ENCODE measurements at places on chromosomes 2 and 18.
A peak's percentile ranks its signal among the peaks of the same experiment; 100 is the strongest.

- no peak for DNase-seq
Observed at GRCh38 chr2:99278793-99279291, 22.2 kb downstream of the LYG1 start.

GRCh38 chr18:57789090-57789489 lies 14.0 kb downstream of the ATP8B1 start:
- no peak for DNase-seq

DNA sequence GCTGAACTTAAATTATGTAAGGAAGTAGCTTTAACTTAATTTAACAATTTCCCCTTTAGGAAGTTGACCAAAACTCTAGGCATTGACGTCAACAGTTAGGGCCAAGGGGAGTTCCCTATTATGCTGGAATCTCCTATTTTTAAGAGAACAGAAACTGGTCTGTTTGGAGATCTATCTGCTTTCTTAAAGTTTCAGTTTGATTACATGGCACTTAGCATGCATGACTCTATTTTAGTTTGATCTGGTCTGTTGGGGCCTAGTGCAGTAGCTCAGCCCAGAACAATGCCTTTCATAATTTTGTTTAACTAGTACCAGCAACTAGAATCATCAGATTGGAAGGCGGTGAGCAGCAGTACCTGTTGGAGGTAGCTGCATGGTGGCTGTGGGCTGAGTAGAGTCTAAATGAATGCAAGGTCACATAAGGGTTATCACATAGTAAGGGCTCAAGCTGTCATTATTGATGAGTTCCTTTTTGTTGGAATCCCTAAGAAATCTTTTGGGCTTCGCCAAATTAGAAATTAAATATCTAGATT lies 60.5 kb upstream of the ZNG1B start:
- no peak for DNase-seq

GRCh38 chr2:8481463-8482009 lies 200.3 kb upstream of the ID2 start:
- peak; percentile 15 for DNase-seq

DNA sequence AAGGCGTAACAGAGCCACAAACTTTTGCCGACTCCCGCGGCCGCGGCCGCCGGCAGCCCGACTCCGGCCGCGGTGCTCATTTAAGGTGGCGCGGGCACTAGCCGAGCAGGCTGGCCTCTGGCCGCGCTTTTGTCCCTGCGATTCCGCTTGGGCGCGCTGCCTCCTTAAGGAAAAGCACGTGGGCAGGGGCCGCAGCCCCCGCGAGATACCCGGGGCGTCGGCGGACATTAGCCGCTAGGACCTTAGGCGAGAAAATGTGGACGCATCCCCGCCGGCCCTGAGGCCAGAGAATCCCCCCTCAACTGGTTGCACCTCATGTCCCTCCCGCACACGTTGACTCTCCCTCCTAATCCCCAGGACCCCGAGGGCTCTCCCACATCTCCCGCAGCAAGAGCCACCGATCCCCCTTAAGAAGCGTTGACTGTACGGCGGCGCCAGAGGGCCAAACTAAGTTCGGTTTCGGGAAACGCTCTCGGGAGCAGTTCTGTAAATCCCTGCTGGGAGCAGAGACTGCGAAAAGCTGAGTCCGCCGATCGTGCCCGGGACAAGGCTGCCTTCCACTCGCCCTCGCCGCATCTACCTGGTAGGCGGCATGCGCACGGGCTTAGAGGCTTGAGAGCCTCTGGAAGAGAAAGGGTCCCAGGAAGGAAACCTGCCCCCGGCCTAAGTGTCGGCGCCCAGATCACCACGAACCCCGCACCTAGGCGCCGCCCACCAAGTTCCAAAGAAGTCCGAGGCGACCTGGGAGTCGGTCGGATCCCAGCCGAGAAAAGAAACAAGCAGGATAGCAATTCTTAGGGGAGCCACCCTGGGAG lies 1.8 kb upstream of the SATB2 start:
- peak; percentile 43 for DNase-seq

- no peak for DNase-seq
Observed at GRCh38 chr2:67834482-67834881, 228.3 kb downstream of the C1D start.

DNA sequence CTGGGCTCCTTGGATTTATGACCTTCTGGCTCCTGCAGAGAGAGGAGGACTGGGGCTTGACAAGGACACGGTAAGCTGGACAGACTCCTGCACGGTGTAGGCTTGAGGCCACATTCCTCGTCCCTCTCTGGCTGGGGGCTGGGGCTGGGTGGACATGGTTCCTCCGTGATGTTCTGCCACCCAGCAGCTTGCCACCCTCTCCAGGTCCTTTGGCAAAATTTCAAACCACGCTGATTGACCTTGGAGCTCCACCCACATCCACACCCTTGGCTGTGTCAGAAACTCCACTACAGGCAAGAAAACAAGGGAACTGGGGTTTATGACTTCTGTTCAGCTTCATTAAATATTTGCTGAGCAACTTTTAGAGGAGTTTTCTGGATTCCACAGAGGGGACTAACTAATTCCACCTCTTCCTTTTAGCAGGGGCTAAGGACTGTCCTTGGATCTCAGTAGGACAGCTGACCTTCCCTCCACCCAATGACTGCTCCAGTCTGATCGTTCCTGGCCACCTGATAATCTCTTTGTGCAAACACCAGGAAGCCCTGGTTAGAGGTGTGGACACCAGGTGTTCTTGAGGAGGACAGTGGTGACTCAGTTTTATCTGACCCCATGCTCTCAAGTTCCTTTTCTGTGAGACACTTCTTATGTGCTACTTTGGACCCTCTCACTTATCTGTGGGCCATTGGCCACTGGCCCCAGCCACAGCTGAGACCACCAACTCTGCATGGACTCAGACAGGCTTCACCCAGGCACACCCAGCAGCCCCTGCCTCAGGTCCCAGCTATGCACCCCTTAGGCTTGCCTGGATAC lies 29.3 kb downstream of the GPR55 start:
- no peak for DNase-seq

- DNase-seq: no peak
Observed at GRCh38 chr18:32355896-32356295, 114.8 kb downstream of the GAREM1 start.

DNA sequence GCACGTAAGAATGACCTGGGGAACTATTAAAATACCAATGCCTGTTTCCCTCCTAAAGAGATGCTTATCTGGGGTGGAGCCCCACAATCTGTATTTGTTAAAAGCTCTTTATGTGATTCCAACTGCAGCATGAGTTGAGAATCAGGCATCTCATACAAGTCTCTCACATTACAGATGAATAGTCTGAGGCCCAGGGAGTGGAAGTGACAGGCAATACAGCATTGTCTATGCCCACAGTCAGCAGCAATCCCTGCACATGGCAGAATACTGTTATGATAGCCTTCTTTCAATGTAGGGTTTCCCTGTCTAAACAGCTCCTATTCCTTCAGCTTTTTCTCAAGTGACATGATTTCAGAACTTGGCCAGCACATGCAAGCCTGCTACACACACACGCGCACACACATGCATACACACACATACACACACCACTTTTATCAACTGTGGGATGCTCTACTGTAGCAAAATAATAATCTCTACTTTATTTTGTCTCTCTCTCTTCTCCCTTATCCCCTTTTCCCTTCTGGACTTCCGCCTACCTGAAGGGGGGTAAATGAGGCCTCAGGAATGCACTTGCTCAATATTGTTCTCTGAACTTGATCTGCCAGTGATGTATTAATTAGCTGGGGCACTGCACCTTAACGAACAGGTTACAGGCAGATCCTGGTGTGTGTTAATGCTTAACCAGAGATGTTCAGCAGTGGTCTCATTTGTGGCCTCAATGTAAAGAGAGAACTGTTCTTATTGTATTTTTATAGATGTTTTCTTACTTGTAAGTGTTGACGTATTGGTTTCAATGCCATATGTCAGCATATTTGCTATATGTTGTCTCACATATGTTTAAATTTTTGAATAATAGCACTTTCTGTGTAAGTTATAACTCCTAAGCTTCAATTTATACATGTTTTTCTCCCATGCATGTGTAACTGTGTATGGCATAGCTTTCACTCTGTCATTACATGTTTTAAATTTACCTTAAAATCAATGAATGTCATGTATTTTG lies 116.0 kb downstream of the SETBP1 start:
- no peak for DNase-seq

Data from naive thymus-derived CD4-positive, alpha-beta T cell (primary cell).